HepG2 (cell line): ENCODE measurements at places on chromosomes 4 and X.
A peak's percentile ranks its signal among the peaks of the same experiment; 100 is the strongest.

GRCh38 chrX:122026665-122027064 lies 979.3 kb downstream of the GLUD2 start:
- DNase-seq = no peak
- no peak overlapping the region for H3K4me3 ChIP-seq
- no peaks in the 10 kb centered on the region for H3K4me1 ChIP-seq
- H3K27me3 ChIP-seq = no peaks in the 10 kb centered on the region

- no peaks in the 10 kb centered on the region for H3K4me1 ChIP-seq
- H3K27me3 ChIP-seq = no peaks in the 10 kb centered on the region
- no peak overlapping the region for H3K27ac ChIP-seq
- H3K36me3 ChIP-seq = peaks cover 15% of the 10 kb centered on the region
Measured at GRCh38 chr4:185343726-185344581, 51.8 kb downstream of the LRP2BP start.

GRCh38 chr4:84167564-84167963 lies 331.5 kb downstream of the NKX6-1 start:
- H3K4me1 ChIP-seq = no peaks in the 10 kb centered on the region
- H3K36me3 ChIP-seq = no peaks in the 10 kb centered on the region
- H3K4me3 ChIP-seq = no peak overlapping the region
- H3K27me3 ChIP-seq = no peaks in the 10 kb centered on the region

GRCh38 chr4:88526221-88526815 lies 2.7 kb upstream of the PYURF start:
- peaks cover 25% of the 10 kb centered on the region for H3K4me1 ChIP-seq
- no peak for DNase-seq
- no peak overlapping the region for H3K27ac ChIP-seq
- H3K4me3 ChIP-seq = no peak overlapping the region
- H3K27me3 ChIP-seq = no peaks in the 10 kb centered on the region
- peaks cover 3% of the 10 kb centered on the region; the same call in 2 of the 3 replicates for H3K36me3 ChIP-seq

GRCh38 chrX:30253257-30253656 lies 6.3 kb downstream of the MAGEB1 start:
- H3K4me1 ChIP-seq = no peaks in the 10 kb centered on the region
- no peak for DNase-seq
- no peaks in the 10 kb centered on the region for H3K36me3 ChIP-seq
- H3K27me3 ChIP-seq = no peaks in the 10 kb centered on the region

GRCh38 chr4:11669156-11669555 lies 240.5 kb upstream of the HS3ST1 start:
- no peak for DNase-seq
- H3K36me3 ChIP-seq = no peaks in the 10 kb centered on the region
- no peak overlapping the region for H3K4me3 ChIP-seq
- no peaks in the 10 kb centered on the region for H3K27me3 ChIP-seq
- H3K4me1 ChIP-seq = no peaks in the 10 kb centered on the region

DNA sequence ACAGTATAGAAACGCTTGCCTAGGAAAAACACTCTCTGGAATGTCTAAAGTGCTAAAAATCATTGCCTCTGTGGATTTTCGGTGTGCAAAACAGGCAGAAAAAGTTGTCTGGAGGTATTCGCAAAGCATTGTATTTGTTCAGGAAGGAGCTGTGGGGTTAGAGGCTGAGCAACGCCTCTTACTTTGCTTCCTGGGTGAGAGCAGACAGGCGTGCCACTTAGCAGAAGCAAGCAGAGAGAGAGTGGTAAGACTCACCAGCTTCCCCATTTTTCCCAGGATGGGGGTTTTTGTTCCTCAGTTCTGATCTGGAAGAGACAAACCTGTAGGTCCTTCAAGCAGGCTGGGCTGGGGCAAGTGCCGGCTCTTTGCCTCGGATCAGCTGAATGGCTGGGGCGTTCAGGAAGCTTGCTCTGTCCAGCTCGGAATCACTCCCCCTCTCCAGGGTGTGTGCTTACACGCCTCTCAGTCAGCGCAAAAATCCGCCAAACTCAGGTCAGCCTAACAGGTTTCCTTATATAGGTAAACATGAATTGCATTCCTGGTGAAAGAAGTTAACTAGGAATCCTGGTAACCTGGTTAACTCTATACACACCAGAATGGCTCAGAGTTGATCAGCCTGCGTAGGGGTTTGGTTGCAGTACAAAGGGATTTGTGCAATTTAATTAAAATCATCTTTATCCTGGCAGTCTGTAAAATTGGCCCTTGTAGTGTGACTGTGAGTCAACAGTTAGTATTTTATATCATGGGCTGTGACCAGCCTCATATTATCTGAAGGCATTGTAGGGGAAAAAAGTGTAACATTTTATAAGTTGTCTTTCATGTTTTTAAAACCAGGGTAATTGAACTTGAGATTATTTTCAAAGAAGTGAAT lies 213.1 kb upstream of the MID1 start:
- H3K4me1 ChIP-seq = no peaks in the 10 kb centered on the region
- H3K36me3 ChIP-seq = no peaks in the 10 kb centered on the region
- no peaks in the 10 kb centered on the region for H3K27me3 ChIP-seq
- DNase-seq = peak; percentile 10
- H3K27ac ChIP-seq = no peak overlapping the region

DNA sequence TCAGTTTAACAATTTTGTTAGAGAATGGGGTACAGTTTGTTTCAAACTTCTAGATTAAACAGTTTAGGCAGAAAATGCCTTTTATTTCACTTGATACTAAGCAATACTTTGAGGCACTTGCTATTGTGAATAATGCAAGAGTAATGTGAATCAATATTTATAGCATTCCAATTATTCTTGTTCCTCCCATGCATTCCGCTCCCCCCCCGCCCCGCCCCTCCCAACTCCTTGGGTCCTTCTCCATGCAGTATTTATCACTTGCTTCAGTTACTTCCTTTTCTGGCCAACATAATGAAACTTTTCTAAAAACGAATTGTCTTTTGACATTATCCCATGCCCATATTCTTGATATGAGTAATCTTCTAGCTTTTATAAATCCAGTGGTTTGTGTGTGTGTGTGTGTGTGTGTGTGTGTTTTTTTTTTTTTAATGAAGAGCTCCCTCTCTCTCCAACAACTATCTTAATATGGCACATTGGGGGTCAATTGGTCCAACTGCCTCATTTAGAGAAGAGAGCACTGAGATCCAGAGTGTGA lies 1.6 kb downstream of the BANK1 start:
- DNase-seq = no peak
- peaks cover 4% of the 10 kb centered on the region; the same call in 2 of the 3 replicates for H3K27me3 ChIP-seq
- H3K36me3 ChIP-seq = no peaks in the 10 kb centered on the region
- no peaks in the 10 kb centered on the region for H3K4me1 ChIP-seq

DNA sequence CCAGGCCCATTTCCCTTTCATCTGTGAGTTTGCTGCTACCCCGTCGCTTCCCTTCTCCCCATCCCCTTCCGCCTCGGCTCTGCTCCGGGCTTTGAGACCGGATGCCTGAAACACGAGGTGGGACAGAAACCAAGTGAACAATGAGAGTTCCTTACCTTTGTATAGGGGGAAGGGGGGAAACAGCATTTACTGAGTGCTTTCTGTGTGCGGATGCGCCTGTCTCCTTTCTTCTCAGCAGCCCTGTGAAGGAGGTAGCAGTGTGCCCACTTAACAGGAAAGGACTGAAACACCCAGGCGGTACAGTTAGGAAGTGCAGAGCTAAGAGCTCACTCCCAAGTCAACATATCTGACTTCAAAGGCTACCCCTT lies 43.2 kb upstream of the TMSB15B start:
- peak overlapping the region; percentile 19; the same call in 1 of the 2 replicates for H3K4me3 ChIP-seq
- no peak overlapping the region for H3K27ac ChIP-seq
- H3K4me1 ChIP-seq = no peaks in the 10 kb centered on the region
- H3K36me3 ChIP-seq = no peaks in the 10 kb centered on the region
- no peak for DNase-seq
- no peaks in the 10 kb centered on the region; the same call in 2 of the 3 replicates for H3K27me3 ChIP-seq
